ENCODE measurements at places on chromosomes 4 and X.

GRCh38 chr4:83216959-83217683 is 67.5 kb downstream of the COQ2 start:
- DNase-seq: no peak

GRCh38 chrX:56314334-56314733 is 82.2 kb downstream of the KLF8 start:
- no peak for DNase-seq

DNA sequence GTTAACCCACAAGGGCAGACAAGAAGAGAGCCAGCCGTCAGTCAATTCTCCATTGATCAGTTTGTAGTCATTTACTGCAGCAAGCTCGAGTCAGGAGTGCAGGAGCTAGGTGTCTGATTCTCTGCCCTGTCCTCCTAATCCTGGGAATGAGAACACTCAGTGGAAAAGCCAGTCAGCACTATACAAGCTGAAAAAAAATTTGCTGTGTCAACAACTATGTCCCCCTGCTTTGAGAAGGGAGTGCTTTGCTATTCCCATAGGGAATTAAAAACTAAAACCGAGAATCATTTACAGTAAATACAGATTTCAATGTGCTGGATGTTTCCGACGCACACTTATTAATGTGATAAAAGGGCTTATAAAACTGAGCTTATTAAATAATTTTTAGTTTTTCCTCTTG is 84.2 kb downstream of the GRIA2 start:
- DNase-seq: no peak

DNA sequence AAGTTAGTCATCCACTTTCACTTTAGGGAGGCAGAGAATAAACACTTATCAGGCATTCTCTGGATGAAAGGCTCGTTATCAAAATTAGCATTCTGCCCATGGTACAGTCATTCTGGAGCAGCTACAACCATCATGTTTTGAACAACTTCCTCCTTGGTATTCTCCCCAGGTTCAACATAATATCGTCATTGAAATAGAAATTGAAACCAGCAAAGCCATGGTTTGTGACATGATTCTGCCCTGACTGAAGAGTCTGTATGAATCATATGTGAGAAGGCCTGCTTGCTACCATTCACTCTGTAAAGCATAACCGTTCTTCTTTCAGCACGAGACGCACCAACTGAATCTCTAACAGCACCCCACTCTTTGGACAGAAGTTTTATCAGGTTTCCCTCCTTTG is 127.5 kb upstream of the RADX start:
- DNase-seq: no peak

DNA sequence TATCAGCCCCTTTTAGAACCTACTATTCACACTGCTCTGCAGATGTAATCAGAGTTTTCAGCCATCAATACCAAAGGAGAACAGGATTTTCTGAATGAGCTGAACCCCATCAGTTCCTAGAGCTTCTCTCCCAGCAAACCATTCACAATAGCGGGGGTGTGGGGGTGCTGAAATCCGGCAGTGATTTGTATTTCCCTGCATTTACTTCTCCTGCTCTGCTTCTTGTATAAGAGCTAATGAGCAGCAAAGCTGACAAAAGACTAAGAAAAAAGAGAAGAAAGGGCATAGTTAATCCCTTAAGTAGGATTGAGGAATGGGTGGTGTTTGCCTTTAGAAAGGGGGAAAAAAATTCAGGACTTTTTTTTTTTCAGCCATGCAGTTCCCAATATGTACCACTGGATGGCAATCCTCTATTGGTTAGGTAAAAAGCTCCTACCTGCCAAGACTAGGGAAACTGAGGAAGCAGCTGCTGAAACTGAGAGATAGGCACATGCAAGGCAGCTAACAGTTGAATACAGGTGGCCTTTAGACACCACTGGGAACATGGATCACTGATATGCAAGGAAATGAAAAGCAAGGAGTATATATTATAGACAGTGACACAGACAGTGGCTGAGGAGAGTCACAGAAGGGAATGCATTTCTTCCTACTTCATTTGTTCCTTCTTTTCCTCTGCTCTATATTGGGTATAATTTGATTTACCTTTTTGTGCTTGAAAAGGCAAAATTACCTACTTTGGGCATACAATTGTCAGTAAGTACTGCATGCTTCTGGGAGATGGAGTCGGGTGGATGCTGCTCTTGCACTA is 217.9 kb downstream of the HS6ST2 start:
- DNase-seq: no peak

All from bone marrow (tissue), 2 donors.